ENCODE measurements at places on chromosomes 2 and 18. TPM values are rescaled to one million over a fixed set of nuclear protein-coding genes. Genes with fewer than 3 reads are reported as not detected.

DNA sequence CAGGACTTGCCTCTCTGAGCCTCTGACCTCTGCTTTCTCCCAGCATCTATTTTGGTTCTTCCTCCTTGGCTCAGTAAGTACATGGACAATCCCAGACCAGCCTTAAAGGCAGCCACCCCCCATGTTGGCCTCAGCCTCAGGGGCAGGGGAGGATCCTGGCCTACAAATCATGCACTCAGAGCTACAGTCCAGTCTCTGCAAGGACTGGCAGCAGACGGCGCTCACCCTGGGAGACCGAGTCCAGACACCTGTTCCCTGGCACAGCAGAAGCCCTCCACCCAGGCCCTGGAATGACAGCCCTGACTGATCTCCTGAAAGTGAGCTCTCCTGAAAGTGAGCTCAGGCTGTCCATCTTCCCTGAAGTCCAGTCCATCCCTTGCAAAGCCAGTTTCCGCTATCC, 25.7 kb upstream of the PTPN4 start:
- H3K36me3 ChIP-seq = no peaks in the 10 kb centered on the region
- no peaks in the 10 kb centered on the region for H3K27me3 ChIP-seq
- H3K4me3 ChIP-seq = no peak overlapping the region
- H3K4me1 ChIP-seq = no peaks in the 10 kb centered on the region

DNA sequence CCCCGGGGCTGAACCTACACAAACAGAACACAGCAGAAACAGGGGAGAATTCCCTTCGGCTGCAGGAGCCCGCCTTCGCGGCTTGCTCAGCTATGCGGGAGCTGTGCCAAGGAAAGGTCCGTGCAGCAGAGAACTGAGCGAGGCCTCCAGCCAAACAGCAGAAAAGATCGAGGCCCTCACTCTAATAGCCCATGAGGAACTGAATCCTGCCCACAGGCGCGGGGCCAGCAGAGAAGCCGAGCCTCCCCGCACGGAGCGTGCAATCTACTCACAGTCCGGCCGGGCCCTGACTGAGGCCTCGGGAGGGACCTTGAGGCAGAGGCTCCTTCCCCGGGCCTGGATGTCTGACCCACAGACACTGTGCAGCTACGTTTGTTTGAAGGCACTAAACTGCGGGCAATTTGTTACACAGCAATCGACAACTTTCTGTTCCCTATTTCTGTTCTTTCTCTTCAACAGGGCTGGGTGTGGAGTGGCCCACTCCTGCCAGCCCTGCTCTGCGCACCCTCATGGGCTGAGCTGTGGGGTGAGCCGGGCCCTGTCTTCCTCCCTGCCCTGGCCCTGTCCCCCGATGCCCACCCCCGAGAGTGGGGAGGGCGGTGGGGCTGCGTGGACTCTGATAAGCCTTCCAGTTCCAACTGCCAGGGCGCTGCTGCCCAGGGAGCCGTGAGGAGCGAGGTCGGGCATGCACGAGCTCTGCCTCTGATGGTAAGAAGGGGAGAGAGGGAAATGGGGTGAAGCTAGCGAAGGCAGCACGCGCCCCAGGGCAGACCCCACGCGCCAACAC, 13.7 kb downstream of the HES6 start:
- H3K27ac ChIP-seq = no peak overlapping the region
- H3K4me3 ChIP-seq = no peak overlapping the region
- no peak for DNase-seq
- no peaks in the 10 kb centered on the region for H3K36me3 ChIP-seq
- peaks cover 10% of the 10 kb centered on the region for H3K27me3 ChIP-seq

GRCh38 chr2:191643429-191643828, 34.5 kb upstream of the NABP1 start:
- H3K27me3 ChIP-seq = peaks cover 8% of the 10 kb centered on the region
- H3K36me3 ChIP-seq = no peaks in the 10 kb centered on the region
- no peak overlapping the region for H3K4me3 ChIP-seq
- no peak for DNase-seq
- H3K27ac ChIP-seq = no peak overlapping the region

DNA sequence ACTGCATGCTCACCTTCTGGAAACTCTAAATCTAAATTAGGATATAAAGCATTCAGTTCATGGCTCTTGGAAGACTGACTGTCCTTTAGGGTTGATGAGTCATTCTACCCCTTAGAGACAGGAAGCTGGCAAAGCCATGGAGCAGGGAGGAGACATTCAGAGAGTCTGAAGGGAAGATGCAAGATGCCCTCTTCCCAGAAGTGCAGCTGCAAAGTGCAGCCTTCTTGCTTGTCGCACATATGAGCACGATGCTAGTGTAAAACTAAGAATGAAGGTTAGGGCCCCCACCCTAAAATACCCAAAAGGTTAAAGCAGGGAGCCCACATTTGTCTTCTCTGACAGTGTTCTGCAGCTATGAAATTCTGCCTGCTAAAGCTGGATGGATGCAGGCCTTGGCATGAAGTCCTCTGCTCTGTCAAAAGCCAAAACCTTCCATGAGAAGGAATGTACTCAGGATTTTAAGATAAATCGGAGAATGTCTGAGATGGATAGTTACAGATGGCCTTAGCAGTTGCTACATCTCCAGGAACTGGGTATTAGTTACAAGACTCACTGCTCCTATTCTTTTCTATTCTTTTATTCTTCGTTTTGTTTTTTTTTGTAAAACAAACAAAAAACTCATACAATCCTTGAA, 89.7 kb downstream of the POLE4 start:
- no peaks in the 10 kb centered on the region for H3K27me3 ChIP-seq
- H3K27ac ChIP-seq = no peak overlapping the region
- H3K4me3 ChIP-seq = no peak overlapping the region
- H3K36me3 ChIP-seq = no peaks in the 10 kb centered on the region
- H3K4me1 ChIP-seq = no peaks in the 10 kb centered on the region
- no peak for DNase-seq

DNA sequence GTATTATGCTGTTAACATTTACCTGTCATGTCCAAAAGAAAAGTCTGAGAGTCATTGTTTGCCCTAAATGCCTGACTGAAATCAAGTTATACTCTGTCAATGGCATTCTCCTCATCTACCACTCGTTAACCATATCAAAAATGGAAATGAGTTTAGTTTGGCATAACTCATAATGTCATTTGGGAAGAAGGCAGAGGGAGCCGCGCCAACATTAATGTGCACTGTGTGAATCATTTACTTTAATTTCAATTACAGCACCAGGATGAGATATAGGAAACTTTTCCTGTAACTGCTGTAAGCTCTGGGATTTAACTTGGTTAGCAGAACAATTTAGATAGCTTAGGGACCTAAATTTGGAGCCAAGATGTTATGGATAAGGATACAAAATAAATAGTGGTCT, 871.2 kb upstream of the POU3F3 start:
- no peak overlapping the region for H3K27ac ChIP-seq
- no peaks in the 10 kb centered on the region for H3K36me3 ChIP-seq
- no peak overlapping the region for H3K4me3 ChIP-seq

DNA sequence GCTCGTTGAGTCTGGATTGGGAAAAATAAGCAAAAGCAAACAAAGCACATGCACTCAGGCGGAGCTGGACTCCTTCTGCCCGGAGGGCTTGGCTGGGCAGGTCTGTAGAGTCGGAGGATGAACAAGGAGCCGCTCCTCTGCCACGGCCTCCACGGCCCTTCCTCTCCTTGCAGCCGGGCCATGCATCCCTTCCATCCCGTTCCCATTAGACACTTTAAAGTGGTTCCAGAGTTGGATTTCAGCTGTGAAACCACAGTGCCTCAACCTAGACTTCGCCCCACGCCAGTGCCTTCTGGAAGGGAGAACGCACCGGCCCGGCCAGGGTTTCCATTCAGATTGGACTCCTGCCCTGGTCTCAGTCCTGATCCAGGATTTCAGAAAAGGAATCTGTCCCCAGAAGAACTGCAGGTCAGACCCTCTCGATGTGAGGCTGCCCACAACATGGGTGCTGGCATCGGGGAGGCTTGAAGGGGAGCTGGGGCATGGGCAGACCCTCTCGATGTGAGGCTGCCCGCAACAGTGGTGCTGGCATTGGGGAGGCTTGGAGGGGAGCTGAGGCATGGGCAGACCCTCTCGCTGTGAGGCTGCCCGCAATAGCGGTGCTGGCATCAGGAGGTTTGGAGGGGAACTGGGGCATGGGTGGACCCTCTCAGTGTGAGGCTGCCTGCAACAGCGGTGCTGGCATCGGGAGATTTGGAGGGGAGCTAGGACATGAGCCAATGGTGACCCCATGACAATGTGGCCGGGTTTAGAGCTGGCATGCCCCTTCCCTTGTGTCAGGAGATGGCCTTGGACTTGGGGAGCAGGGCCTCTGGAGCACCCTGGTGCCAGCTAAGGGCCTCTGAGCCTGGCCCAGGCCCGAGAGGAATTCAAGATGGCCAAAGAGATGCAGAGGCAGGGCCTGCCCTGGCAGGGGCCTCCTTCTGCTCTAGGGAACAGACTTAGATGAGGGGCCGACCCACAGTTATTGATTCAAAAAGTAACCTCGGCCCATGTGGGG, 304.5 kb downstream of the NDUFA10 start:
- peak; percentile 24 for DNase-seq
- no peaks in the 10 kb centered on the region for H3K27me3 ChIP-seq
- H3K36me3 ChIP-seq = no peaks in the 10 kb centered on the region
- H3K4me3 ChIP-seq = no peak overlapping the region
- no peaks in the 10 kb centered on the region for H3K4me1 ChIP-seq

Gene ATP8B1
- total RNA-seq = 0.74 TPM

Gene IWS1
- 107 TPM for total RNA-seq

Data from endodermal cell (in vitro differentiated cells).